ENCODE measurements at places on chromosomes 3 and 15.

DNA sequence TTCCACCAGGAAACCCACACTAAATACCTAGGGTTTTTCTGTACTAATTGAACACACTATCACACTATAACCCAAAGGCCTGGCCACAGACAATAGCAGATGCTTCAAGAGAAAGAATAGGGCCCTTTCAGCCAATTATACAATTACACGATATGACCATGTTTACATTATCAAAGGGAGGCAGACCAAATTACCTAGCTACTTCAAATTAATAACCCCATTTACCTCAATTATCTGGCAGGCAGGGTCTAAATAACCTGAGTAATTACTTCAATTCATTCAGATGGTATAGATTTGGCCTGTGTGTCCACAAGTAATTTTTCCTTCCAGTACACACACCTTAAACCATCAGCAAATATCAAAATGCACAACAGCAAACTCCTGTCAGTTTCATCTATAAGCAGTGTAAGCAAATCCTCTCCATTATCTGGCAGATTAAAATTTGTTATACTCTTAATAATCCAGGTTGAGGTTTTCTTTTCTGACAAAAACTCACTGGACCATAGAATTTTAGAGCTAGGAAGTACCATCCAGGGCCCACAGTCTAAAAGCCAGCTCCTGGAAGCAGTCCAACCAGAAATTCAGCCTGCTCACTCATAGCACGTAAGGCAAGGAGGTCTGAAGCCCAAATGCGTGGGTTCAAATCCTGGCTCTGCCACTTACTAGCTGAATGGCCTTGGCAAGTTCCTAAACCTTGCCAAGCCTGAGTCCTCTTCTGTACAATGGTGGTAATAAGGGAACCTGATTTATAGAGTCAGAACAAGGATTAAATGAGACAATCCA is 51.8 kb downstream of the RFTN1 start:
- DNase-seq = no peak

GRCh38 chr3:88462230-88462629 is 312.5 kb downstream of the C3orf38 start:
- no peak for DNase-seq

GRCh38 chr3:127764841-127765362 is 57.4 kb downstream of the MGLL start:
- no peak for DNase-seq

GRCh38 chr15:97301166-97301565 is 659.3 kb upstream of the ARRDC4 start:
- no peak for DNase-seq

DNA sequence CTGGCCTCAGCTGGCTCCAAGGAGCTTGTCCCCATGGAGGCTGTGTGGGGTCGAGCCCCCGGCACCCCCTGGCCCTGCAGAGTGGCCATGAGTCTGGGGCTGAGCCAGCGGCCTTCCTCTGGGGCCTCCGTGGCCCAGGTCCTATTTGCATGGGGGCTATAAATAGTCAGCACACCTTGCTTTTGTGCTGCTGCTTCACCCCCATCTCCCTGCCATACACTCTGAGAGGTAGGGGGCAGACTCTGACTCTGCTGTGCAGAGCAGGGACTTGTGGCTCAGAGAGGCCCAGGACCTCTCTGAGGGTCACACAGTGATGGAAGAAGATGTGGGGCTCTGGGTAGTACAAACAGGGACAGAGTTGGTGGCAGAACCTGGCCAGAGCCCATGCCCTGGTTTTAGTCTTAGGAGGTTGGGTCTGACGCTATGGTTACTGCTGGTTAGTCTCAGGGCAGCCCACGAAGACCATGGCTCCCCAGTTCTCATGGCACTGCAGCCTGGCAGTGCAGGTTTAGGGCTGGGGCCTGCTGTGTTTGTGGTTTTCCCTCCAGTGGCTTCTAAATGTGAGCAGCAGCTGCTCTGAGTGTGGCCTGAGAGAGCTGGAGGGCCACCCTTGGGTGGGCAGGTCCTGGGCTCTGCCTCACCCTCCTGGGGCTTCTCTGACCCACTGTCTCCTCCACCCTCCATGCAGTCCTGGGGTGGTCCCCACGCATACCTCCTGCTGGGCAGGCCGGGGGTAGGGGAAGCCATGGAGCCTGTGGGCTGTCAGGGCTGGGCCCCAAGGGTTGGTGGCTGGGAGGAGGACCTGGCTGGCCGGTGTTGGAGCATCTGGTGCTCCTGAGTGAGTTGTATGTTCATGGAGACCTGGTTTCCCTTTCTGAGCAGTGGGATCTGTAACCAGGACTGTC is 13.6 kb downstream of the PRKCD start:
- DNase-seq = no peak

- DNase-seq = peak; percentile 1
Measured at GRCh38 chr3:34260271-34261000, 462.0 kb downstream of the PDCD6IP start.

DNA sequence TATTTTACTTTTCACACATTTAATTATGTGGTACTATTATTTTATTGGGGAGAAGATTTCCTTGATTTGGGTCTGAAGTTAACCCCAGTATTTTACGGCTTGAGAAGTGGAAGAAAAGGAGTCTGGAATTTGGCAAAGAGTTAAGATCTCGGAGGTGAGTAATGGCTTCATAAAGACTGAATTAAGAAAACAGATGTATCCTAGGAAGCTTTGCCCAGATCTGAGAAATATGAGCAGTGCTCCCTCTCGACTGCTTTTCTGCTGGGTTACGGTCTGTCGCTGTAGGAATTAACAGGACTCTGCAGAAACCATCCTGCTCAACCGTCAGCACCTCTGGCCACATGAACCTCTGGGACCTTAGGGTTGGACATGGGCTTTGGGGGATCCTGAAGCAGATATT is 163.6 kb upstream of the NDN start:
- no peak for DNase-seq

DNA sequence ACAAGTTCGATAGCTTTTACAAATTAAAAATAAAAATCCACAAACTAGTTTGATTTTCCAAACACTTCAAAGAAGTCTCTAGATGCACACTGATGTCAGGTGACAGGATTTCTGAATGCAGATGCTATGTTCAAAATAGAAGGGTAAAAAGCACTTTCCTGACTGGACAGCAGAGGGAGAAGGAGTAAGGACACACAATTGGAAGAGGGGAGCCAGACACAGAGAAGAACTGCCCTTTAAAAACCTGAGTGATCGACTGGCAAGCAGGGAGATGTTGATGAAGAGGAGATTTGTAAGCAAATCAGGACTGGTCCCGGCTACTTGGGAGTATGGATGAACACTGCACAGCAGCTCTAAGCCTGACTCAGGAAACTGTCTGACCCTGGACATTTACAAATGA is 612.8 kb downstream of the MAGI1 start:
- DNase-seq = no peak

GRCh38 chr3:151880416-151880690 is 6.9 kb downstream of the SUCNR1 start:
- DNase-seq = no peak

DNA sequence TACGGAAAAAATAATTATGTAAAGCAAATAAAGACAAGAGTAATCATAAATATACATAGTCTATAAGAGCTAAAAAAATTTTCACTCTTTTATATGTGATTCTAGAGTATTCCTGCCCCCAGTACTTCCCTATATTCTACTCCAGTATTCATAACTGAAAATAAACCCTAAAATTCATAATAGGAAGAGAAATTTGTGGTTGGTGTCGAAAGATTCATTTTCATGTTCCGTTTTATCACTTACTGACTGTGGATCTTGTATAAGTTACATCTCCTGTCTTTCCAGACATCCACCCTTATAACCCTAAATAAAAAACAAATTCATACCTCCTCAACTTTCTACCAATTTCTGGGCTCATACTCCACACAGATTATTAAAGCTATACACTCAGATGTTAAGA is 16.0 kb upstream of the MBNL1 start:
- no peak for DNase-seq
